ENCODE measurements at places on chromosomes 7 and 10. TPM values are rescaled to one million over a fixed set of nuclear protein-coding genes. Genes with fewer than 3 reads are reported as not detected.

The USP54 gene
- total RNA-seq = 38.9 TPM

The HOXA4 gene
- total RNA-seq = 4.2 TPM

The FMC1 gene
- 28.3 TPM for total RNA-seq

The TRAPPC14 gene
- 7.3 TPM for total RNA-seq

The C10orf90 gene
- total RNA-seq = not detected

All from sigmoid colon (tissue), 7 donors.